ENCODE measurements at places on chromosomes 12 and 14. TPM values are rescaled to one million over a fixed set of nuclear protein-coding genes. Genes with fewer than 3 reads are reported as not detected.

The GPR162 gene
- 25.4 TPM for polyA plus RNA-seq

- no peak for DNase-seq
These were observed 33.7 kb downstream of the PARP2 start for GRCh38 chr14:20377171-20377570.

GRCh38 chr12:130642856-130643255 is 73.2 kb downstream of the RIMBP2 start:
- DNase-seq, result no peak

The REC8 gene
- polyA plus RNA-seq, result 76.7 TPM

DNA sequence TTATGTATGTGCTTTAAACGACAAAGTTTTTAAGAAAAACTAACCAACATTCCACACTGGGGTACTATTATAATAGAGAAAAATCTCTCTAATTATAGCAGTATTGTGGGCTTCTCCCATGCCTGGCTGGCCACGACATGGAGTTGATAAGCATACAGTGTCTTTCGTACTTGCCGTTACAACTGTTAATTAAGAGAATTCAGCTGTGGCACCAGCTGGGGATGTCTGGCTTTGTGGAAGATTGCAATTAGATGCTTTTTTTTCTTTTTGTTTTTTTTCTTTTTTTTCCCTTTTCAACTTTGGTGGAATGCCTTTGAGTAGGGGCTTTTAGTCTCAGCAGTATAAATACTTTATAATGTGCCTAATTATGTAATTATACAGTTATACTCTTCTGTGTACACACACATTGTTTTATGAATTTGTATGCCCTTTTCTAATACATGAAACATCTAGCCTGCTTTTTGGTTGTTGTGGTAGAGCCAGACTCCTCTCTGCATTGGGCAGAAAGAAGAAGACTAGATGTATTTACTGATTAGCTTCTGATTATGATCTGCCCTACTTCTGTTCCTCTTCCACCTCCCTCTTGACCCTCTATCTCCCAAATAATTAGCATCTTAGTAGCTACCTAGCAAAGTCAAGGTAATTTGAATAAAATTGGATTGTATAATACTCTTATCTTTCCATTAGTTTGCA is 76.4 kb downstream of the SUSD6 start:
- DNase-seq, result no peak

DNA sequence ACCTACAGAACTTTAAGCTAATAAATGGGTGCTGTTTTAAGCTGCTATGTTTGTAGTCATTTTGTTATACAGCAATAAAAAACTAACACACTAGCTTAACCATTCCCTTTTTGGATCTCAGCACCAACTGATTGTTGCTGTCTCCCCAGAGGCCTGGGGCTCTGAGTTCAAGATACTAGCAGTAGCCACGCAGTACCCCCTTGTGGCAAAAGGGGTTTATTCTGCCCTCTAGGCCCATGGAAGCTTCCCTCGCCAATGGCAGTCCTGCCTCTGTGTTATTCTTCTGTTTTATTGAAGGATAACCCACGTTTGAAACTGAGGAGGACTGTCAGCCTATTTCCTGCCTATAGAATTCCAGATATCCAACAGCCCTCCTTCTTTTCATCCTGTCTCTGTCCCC is 455.3 kb upstream of the ATP2B1 start:
- no peak for DNase-seq

The KIF26A gene
- 6.2 TPM for polyA plus RNA-seq

GRCh38 chr12:55715169-55715764 is 579 bp upstream of the BLOC1S1 start:
- no peak for DNase-seq

The KRT75 gene
- not detected for polyA plus RNA-seq

DNA sequence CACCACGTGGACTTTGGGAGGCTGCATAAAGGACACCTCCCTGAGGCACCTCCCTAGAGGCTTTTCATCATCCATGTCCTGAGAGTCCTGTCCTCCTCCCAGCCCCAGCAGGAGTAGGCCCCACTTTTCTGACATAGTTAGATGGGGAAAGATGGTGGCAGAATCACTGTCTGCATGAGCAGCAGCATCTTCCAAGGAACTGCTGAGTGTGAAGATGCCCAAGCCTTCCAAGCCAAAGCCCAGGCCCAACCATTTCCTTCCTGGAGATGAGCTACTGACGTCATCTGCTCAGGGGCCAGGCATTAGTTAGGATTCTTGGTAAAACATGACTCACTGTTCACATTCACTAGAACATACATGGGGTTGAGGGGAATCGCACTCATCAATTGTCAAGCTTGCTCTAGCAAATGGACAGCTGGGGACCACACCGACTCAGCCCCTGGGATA is 37.3 kb downstream of the VDR start:
- no peak for DNase-seq

The CIT gene
- 19.1 TPM for polyA plus RNA-seq

DNA sequence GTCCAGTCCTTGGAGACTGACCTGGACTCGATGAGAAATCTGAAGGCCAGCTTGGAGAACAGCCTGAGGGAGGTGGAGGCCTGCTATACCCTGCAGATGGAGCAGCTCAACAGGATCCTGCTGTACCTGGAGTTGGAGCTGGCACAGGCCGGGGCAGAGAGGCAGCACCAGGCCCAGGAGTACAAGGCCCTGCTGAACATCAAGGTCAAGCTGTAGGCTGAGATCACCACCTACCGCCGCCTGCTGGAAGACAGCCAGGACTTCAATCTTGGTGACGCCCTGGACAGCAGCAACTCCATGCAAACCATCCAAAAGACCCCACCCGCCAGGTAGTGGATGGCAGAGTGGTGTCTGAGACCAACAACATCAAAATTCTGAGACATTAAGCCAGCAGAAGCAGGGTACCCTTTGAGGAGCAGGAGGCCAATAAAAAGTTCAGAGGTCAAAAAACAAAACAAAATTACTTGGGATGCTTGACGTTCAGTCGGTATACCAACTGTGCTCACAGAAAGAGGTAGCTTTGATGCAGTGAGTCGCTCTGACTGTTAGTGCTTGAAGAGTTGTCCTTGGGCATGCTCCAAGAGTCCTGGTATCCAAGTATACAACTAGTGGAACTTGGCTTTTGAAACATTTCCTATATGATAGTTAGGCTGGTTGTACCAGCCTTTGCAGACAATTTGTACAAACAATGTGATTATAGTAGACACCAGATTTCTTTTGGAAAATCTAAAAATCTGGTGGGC is 4.8 kb downstream of the MED6 start:
- no peak for DNase-seq

DNA sequence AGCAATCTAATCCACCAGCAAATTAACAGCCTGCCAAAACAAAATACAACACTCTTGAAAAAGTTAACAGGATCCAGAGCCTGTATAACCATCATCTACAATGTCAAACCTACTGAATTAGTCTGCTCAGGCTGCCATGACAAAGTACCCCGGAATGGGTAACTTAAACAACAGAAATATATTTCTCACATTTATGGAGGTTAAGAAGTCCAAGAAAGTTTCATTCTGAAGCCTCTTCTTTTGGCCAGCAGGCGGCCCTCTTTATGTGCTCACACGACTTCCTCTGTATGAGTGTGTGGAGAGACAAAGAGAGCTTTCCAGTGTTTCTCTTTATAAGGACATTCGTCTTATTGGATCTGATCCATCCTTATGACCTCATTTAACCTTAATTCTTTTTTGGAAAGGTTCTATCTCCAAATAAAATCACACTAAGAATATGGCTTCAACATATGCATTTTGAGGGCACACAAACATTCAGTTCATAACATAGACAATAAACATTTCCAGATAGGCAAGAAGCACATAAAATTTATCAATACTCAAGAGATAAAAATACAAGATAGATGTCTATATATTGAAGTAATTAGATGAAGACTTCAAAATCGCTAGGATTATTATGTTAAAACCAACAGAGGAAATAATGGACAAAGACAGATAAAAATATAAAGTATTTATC is 5.9 kb upstream of the RERG start:
- no peak for DNase-seq

GRCh38 chr12:79455286-79455685 is 235.5 kb downstream of the PAWR start:
- no peak for DNase-seq
